ENCODE measurements at places on chromosomes 6 and 20.

DNA sequence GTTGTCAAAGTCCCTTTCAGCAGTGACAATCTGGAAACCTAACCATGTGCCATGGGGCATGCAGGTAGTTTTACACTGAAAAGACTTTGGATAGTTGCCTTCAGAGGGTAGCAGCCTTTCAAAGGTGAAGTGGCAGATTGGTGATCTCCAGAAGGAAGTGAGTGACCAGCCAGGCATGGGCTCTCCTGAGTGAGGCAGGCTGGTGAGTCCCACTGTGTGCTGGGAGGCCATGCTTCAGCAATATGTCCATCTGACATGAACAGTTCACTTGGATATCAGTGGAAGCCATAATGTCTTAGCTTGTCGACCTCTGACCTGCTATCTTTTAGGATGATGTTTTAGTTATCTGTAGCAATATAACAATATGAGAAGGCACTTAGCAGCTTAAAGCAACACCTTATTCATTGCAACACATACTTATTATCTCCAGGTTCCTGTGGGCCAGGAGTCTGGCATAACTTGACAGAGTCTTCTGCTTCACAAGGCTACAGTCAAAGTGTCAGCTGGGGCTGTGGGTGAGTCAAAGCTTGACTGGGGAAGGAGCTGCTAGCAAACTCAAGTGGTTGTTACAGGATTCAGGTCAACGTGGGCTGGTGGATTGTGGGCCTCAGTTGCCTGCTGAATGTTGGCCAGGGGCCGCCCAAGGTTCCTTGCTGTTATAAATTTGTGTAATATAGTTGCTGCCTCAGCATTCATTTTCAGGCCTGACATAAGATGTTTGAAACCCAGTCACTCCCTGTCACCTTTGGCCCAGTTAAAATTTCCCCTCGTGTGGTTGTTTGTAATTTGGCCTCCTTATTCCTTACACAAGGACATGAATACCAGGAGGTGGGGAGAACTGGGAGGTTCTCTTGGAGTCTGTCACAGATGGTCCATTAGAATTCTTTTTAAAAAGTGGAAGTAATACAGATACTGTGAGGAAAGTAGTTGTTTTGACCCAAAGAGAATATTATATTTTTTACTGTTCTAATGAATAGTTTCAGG, 100.2 kb downstream of the UST start:
- no peak for DNase-seq

GRCh38 chr6:10478187-10479040, 42.7 kb upstream of the GCNT2 start:
- peak; percentile 45 for DNase-seq

GRCh38 chr6:63313111-63313510, 6.7 kb downstream of the LGSN start:
- no peak for DNase-seq

- no peak for DNase-seq
These were observed 69.1 kb downstream of the GRIK2 start for GRCh38 chr6:101462576-101462975.

DNA sequence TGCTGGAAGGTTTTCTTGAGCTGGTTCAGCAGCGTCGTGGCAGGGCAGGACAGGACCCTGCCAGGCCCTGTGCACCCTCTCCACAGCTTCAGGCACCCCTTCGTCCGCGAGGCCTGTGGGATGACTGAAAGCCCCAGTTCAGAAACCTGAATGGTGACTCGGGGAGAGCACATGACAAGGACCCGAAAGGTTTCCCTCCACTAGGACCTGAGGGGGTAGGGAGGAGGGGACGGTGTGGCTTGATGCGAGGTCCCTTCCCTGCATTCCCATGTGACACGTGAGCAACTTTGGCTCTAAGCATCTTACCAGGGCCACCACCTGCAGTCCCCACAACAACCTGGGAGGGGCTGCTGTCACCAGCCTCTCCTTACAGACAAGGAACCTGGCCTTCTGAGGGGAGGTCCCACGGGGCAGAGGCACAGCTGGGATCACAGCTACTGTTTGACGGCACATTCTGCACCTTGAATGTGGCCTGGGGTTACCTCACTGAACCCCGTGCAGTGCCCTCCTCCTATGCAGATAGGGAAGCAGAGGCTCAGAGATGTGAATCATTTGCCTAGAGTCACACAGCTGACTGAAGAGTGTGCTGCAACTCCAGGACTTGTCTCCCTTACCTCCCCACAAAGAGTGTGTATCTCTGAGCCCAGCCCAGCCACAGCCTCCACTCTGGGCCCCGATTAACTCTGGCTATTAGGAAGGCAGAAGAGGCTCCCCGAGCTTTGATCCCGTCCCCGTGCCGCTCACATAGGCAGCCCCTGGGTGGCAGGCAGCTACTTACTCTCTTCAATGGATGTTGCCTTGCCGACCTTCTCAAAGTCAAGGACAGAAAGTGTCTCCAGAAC, 84.6 kb downstream of the PTPN1 start:
- DNase-seq = no peak
